SJSA1 (cell line): ENCODE measurements at places on chromosomes 13 and 19.

- DNase-seq, result peak; percentile 53
These were observed 38.3 kb downstream of the COL4A1 start for GRCh38 chr13:110268576-110269185.

DNA sequence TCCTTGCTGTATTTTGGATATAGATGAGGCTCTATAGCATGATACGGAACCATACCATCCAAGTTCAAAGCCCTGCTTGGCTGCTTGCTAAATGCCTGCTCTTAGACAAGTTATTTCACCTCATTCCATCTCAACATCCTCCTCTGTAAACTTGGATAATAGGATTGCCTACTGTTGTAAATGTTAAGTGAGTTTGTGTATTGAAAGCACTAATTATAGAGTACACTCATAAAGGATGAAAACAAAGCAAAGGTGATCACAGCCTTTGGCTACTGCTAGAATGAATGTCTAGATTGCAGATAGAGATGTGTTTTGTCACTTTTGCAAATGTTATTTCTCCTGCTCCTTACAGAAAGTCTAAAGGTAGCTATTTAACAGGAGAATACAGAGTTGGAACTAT is 34.3 kb upstream of the STARD13 start:
- no peak for DNase-seq

- DNase-seq, result peak; percentile 51
These were observed 2.9 kb downstream of the HTR2A start for GRCh38 chr13:46893798-46894560.

DNA sequence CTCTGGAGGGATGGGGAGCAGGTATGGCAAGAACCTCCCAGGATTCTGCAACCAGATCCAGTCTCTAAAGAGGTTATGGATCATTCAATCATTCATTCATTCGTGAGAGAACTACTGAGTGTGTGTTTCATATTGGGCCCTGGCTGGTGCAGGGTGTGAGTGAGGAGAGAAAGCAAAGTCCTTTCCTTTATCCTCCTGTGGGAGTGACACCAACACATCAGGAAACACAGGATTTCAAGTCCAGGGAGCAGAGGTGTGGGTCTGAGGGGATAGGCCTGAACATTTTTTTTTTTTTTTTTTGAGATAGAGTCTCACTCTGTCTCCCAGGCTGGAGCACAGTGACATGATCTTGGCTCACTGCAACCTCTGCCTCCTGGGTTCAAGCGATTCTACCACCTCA is 3.3 kb downstream of the CEACAM1 start:
- no peak for DNase-seq

DNA sequence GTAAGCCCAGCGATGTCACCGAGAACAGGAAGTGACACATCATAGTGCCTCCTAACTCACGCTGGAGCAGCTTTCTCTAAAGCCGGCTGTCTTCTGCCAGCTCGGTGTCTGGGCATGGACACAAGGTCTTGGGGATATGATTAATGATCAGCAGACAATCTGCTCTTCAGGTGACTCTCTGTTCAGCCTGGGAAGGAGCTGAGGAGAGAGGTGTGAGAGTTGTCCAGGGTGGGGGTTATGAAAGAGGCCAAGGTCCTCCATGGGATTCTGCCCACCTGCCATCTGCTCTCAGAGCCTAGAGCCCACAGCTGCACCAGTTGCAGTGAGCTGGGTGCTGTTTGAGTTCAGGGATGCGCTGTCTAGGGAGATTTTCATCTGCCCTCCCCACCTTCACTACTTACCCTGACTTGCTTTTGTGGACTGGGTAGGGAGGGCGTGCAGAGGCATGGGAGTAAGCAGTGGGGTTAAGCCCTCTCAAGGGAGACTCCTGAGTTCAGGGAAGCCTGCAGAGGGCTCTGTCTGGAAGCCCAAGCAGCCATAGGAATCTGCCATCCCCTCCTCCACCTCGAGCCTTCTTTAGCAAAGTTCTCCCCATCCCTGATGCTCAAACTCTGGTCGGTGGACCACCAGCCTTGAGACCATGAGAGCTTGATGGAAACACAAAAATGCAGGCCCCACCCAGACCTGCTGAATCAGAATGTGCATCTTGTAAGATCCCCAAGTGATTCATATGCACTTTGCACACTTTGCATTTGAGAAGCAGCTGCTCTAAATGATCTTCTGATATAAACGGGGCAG is 539.7 kb downstream of the RFC3 start:
- peak; percentile 76 for DNase-seq

- DNase-seq, result no peak
These were observed 58.2 kb downstream of the USP12 start for GRCh38 chr13:27113436-27113835.

GRCh38 chr13:59086147-59086546 is 1077.6 kb downstream of the DIAPH3 start:
- peak; percentile 44 for DNase-seq

DNA sequence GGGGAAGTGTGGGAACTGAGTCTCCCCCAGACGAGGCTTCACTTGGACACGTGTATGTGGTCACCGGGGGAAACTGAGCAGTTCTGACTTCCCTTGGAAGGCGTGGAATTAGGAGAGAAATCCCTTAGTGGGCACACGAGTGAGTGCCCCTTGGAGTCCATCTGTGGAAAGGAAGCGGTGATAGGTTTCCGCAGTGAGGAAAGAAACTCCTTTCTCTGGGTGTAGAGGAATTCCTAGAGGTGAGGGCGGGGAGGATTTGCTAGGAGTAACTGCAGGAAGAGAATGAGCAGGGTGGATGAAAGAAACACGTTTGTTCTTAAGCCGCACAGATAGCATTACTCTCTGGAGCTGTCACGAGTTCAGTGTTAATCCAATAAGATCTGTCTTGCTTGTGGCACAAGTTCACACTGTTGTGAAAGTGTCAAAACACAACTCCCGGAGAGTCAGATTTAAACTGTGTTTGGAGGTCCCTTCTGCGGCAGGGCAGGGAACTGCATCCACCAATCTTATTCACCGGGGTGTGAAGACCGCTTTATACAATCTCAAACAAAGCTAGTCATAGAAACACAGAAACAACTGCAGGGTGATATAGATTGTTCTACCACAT is 1.2 kb downstream of the KL start:
- DNase-seq, result no peak

DNA sequence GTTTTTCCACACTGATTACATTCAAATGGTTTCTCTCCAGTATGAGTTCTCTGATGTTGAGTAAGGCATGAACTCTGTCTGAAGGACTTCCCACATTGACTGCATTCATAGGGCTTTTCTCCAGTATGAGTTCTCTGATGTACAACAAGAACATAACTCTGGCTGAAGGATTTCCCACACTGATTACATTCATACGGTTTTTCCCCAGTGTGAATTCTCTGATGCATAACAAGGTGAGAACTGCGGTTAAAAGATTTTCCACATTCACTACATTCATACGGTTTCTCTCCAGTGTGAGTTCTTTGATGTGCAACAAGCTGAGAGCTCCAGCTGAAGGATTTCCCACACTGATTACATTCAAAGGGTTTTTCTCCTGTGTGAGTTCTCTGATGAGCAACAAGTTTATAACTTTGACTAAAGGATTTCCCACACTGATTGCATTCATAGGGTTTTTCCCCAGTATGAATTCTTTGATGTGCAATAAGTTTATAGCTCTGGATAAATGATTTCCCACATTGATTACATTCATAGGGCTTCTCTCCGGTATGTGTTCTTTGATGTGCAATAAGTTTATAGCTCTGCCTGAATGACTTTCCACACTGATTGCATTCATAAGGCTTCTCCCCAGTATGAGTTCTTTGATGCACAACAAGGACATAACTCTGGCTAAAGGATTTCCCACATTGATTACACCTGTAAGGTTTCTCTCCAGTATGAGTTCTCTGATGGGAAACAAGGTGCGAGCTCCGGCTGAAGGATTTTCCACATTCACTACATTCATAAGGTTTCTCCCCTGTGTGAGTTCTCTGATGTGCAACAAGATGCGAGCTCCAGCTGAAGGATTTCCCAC is 23.5 kb downstream of the ZNF180 start:
- DNase-seq, result peak; percentile 39

- no peak for DNase-seq
These were observed 486 bp upstream of the SPINT2 start for GRCh38 chr19:38263689-38264485.

DNA sequence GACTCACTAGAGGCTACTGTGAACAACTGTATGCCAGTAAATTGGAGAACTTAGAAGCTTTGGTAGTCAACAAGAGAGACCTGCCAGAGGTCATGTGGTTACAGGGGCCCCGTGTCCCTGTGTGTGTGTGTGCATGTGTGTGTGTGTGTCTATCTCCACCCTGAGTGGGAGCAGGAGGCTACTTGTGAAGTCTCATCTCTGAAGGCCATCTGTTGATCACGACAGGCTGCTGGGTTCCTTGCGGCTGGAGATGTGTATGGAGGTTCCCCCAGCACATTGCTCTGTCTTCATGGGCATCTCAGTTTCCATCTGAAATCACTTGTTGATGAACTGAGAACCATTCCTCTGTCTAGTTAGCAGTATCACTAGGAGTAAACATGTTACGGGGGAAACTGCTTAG is 58.2 kb upstream of the TEX29 start:
- DNase-seq, result peak; percentile 42

DNA sequence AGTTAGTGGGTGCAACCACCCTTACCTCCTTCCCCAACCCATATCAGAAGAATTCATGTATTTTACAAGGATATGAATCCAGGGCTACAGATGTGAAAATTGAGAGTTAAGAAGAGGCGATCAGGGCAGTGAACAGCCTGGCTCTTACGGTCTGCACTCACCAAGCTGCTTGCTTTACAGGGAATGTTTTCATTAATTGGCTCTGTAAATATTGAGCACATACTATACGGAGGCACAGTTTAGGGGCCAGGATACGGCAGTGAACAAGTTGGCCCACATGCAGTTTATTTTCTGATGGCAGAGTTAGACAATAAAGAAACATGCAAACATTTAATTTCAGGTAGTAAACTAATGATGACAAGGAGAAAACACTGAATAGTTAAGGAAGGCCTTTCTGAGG is 6.4 kb downstream of the POLR1D start:
- DNase-seq, result no peak

GRCh38 chr13:26012995-26013394 is 38.8 kb downstream of the SHISA2 start:
- DNase-seq, result no peak

DNA sequence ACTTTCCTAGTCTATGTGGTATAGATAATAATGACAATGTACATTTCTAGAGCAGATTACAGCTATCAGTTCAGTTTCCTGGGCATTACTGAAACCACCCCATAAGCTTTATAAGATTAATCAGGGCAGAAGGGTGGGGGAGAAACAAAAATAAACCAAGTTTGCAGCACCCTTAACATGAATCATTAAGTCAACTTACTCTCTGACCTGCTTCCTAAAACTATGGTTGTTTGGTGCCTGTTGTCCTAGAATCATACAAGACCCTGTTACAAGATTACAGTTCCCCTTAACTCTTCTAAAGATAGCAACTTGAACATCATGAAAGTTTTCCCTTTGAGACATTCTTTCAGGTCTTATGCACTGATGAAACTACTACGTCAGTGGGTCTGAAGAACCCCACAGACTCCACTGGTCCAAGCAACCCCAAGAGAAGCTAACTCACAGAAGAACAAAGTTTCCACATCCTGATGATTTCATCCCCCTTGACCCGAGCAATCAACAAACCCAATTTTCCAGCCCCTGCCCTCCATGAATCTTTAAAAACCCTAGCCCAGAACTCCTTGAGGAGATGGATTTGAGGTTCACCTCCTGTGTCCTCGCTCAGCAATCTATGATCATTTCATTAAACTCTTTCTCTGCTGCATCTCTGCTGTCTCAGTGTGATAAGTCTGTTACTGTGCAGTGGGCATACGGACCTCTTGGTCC is 336.5 kb downstream of the FOXO1 start:
- DNase-seq, result no peak

DNA sequence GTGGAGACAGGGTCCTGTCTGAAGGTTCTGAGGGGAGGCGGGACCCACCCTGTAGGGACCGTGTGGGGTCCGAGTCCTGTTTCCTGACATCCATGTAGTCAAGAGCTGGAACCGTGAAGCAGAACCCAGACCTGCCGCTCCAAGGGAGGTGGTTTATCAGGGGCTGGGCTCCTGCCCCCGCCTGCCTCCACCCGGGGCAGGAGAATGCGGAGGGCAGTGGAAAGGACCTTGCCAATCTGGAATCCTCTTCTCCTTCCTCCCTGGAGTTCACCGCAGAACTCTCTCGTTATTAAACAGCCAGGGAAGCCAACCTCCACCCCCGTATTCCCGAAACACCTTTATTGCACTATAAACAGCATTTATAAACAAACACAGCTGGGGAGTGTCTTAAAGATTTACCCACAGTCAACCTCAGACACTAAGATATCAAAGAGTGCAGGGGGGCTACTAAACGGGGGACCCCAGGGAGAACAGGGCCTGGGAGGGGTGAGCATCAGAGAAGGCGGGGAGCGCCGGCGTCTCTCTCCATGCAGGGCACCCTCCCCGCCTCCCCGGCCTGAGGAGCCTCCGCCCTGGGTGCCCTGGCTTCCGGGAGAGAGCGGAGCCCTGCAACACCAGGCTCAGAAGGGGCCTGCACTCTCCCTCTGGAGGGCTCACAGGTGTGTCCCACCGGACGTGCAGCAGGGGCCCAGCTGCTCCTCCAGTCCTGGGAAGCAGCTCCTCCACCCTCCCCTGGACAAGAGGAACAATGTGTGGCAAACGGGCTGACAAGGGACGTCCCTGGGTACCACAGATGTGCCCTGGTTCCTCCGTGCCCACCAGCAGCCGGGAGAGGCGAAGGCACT is 3.6 kb downstream of the C2CD4C start:
- DNase-seq, result no peak

GRCh38 chr13:38902551-38902950 is 88.1 kb downstream of the STOML3 start:
- DNase-seq, result no peak

DNA sequence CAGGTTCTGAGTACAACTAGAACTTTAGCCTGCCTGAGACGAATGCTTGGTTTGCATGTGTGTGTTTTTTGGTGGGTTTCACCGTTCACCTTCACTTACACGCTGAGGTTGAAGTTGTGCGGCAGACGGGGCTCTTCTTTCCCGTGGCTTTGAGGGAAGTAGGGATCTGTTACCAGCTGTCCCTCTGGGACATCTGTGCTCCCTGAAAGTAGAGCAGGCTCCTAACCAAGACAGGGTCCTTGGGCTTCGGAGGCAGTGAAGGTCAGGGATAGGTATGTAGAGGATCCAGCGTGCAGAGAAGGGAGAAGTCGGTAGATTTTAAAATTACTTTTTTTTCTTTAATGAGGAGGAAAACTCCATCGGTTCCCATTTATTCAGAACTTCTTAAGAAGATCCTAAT is 48.7 kb downstream of the ZNF536 start:
- no peak for DNase-seq
